ENCODE measurements at places on chromosomes 3 and 15. TPM values are rescaled to one million over a fixed set of nuclear protein-coding genes. Genes with fewer than 3 reads are reported as not detected.
A peak's percentile ranks its signal among the peaks of the same experiment; 100 is the strongest.

DNA sequence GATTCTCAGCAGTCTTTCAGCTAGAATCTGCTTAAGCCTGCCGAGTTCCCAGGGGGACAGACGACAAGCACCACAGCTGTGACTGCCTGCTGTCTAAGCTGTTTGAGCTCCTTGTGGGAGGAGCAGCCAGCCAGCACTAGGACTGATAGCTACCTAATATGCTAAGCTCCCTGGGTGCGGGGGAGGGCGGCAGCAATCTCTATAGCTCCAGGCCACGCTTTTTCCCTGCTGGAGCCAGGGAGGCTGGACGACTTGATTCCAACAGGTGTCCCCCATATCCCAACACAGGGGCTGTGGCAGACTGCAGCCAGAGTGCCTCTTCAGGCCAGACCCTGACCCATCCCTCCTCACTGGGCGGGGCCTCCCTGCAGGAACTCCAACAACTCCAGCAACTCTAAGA lies 134.1 kb upstream of the ARPP21 start:
- peak; percentile 41 for DNase-seq

GRCh38 chr15:76337059-76337695 lies 604 bp downstream of the ISL2 start:
- peak; percentile 80 for DNase-seq

OR4M2 gene
- not detected for total RNA-seq

PRR20G gene
- not detected for total RNA-seq

Data from Karpas-422 (cell line).